ENCODE measurements at places on chromosomes 1 and 21. TPM values are rescaled to one million over a fixed set of nuclear protein-coding genes. Genes with fewer than 3 reads are reported as not detected.

Gene HUNK
- total RNA-seq: 1.9 TPM

Gene PLCH2
- total RNA-seq: 0.13 TPM

GRCh38 chr1:229284887-229285286 lies 14.0 kb downstream of the RAB4A start:
- no peak for DNase-seq

DNA sequence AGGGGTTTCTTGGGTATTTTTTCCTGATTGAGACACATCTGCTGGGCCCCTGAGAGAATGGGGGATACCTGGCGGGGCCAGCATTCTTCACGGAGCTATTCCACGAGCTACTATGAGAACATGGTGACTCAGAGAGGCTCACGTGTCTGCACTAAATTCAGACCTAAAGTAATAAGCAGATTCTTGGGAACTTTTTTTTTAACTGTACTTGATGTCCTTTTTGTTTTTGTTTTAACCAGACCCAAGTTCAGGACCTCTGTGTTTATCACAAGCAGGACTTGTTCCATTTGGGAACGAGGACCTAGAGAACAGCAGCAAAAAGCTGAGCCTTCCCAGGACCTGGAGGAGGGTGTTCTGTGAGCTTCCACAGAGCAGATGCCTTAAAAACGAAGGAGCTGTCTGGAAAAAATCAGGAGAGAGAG lies 44.0 kb downstream of the EVA1C start:
- no peak for DNase-seq

GRCh38 chr1:225890346-225891228 lies 1.6 kb upstream of the LEFTY1 start:
- DNase-seq: no peak

Gene TFF3
- total RNA-seq: not detected

- DNase-seq: no peak
Measured at GRCh38 chr1:197424380-197424779, 156.3 kb downstream of the CRB1 start.

Gene FCRL5
- total RNA-seq: not detected

DNA sequence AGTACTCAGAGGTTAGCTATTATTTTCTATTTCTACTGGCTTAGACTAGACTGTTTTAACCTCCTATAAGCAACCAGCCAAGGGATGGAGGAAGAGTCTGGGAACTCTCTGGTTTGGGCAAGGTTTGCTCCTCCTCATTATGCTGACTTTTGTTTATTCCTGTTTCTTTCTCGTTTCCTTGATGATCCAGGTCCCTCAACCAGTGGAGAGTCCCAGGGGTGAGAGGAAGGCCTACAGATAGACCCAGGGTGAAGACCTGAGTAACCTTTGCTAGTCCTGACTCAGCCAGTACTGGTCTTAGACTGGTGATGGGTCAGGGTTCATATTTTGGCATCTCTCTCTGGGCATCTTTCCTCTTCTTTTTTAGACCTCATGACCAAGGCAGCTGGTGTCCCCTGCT lies 5.4 kb downstream of the TUFT1 start:
- DNase-seq: no peak

- DNase-seq: no peak
Measured at GRCh38 chr1:234206651-234207284, 166.5 kb upstream of the COA6 start.

DNA sequence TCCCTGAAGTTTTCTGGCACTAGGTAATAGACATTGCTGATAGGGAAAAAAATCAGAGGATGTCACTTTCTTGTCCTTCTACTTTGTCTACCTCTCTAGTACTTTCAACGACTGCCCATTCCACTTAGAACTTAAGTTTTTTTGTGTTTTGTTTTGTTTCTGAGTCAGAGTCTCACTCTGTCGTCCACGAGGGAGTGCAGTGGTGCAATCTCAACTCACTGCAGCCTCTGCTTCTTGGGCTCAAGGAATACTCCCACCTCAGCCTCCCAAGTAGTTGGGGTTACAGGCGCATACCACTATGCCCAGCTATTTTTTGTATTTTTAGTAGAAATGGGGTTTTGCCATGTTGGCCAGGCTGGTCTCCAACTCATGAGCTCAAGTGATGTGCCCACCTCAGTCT lies 79.2 kb downstream of the SGIP1 start:
- no peak for DNase-seq
